T-helper 9 cell (primary cell): ENCODE measurements at places on chromosomes 7 and 10.

GRCh38 chr10:509361-510102 is 179.9 kb downstream of the DIP2C start:
- DNase-seq = no peak

- no peak for DNase-seq
These were observed 21.7 kb upstream of the SMO start for GRCh38 chr7:129166745-129167144.

- DNase-seq = no peak
These were observed 806.6 kb downstream of the NXPH1 start for GRCh38 chr7:9240001-9240400.

DNA sequence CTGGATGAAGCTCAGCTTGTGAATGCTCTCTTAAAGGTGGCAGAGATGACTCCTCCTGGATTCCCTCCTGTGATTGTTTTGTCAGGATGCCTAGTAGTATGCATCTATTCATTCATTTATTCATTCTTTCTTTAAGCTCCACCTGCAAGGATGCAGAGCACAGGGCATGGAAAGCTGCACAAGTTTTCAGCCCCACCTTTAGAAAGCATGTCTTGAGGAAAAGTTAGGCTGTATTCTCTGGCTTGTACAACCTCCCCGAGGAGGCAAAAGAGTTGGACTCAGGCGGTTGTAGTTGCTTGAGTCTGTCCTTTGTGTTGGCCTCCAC is 22.4 kb downstream of the ARID5B start:
- no peak for DNase-seq

GRCh38 chr7:29764227-29764626 is 42.1 kb upstream of the WIPF3 start:
- DNase-seq = no peak

DNA sequence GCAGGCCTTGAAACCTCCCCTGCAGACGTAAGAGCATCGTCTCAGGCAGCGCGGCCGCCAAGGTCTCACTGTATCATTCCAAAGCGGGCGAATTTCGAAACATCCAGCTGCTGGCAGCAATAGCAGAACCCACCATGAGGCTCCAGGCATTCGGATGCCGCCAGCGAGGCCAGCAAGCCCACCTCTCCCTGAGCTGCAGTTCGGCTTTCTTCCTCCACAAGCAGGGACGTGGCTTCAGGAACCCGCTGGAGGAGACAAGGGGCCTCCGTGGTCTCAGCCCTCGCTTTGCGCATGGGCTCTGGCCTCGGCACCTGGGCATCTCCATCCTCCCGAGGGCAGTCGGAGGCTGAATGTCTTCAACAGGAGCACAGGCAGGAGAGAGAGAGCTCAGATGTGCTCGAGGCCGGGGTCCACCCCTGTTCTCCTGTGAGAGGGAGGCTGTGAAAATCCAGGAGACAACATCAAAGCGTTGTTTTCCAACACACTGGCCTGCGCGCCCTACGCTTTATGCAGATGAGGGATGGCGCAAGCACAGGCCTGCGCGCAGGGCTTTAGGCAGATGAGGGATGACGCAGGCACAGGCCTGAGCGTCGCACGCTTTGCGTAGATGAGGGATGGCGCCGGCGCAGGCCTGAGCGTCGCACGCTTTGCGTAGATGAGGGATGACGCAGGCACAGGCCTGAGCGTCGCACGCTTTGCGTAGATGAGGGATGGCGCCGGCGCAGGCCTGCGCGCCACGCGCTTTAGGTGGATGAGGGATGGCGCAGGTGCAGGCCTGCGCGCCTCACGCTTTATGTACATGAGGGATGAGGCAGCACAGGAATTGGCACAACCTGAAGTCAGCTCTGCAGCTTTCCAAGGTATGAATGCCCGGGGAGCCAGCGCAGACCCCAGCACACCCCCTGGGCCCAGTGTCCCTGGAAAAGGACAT is 103.2 kb downstream of the WDR37 start:
- DNase-seq = no peak

DNA sequence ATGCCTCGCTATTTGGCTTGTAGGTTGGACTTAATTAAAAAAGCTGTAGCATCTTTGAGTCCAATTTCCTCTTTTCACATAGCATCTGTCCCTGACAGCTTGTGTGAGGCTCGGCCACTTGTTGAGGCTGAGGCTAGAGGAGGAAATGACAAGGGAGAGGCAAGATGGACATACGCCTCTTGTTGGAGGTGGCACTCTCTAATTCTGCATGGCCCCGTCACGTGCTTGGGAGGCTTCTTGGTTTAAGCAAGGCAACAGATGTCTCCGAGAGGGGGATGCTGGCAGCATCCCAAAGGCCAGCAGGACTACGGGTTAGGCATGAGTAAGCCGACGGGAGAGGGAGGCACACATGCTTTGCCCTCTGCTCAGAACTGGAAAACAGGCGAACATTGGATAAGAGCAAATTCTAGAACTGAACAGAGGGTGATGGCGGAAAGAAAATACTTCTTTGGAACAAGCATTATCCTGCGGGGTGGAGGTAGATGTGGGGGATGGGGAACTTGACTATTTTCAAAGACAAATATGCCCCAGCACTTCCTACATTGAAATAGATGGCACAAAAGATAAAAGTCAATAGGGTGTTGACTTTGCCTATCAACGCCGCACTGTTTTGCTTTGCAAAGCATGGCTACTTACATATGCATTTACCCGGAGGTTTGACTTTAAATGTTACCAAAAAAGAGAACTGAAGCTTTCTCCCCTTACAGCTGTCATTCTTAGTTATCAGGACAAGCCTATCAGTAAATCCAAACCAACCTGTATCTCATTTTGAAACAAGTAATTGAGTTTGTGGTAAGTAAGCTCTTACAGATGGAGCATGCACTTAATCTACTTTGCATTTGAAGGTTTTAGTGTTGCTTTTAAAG is 94.8 kb downstream of the CHN2 start:
- DNase-seq = no peak

DNA sequence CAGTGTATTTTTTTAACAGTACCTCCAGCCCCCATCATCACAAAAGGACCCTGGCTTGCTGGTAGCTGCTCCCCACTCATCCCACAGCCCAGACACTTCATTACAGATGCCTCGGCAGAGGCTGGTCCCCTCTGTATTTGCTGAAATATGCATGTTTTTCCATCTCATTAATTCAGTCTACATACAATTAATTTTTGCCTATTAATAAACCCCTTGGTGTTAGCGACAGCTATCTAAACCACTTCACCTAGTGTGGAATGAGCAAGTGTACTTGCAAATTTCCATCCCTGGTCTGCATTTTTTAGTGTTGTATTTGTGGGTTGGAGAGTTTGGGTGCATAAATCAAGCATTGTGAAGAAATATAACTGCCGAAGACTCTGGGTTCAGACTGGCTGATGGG is 216.9 kb downstream of the MGMT start:
- DNase-seq = no peak
